Fibroblast of skin of right quadriceps (primary cell): ENCODE measurements at places on chromosomes 1 and 21.

DNA sequence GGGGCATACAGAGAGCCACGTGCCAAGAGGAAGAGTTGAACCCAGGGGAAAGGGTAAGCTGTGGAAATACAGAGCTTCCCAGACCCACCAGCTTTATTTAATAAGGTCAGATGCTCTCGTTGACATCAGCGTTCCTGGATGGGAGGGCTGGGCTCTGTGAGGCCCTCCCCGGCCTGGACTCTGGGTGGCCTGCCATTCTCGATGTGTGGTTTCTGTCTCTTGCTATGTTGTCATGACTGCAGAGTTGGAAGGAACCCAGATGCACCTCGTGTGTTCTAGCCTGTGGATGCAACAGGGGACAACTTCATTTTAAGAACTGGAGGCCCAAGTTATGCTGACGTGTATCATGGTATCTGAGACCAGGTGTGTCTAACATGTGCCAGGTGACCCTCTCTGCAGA is 101.7 kb downstream of the PCBP3 start:
- no peak for DNase-seq

DNA sequence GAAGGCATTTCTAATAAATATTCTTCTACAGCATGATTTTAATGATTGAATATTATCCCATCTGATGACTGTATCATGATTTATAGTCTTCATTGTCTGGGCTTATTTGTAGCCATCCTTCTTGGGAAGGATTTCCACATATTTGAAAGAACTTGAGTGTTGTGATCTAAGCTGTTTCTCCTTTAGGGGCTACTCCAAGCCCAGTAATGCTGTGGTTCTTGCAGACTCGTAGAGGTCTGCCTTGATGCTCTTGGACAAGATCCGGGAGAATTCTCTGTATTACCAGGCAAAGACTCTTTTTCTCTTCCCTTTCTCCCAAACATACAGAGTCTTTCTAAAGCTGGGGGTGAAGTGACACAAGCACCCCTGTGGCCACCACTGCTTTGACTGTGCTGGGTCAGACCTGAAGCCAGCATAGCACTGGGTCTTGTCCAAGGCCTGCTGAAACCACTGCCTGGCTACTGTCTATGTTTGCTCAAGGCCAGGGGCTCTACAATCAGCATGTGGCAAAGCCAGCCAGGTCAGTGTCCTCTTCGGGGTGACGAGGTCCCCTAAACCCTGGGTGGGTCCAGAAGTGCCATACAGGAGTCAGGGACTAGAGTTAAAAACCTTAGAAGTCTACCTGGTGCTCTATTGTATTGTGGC is 107.4 kb downstream of the GIPC2 start:
- DNase-seq: no peak

DNA sequence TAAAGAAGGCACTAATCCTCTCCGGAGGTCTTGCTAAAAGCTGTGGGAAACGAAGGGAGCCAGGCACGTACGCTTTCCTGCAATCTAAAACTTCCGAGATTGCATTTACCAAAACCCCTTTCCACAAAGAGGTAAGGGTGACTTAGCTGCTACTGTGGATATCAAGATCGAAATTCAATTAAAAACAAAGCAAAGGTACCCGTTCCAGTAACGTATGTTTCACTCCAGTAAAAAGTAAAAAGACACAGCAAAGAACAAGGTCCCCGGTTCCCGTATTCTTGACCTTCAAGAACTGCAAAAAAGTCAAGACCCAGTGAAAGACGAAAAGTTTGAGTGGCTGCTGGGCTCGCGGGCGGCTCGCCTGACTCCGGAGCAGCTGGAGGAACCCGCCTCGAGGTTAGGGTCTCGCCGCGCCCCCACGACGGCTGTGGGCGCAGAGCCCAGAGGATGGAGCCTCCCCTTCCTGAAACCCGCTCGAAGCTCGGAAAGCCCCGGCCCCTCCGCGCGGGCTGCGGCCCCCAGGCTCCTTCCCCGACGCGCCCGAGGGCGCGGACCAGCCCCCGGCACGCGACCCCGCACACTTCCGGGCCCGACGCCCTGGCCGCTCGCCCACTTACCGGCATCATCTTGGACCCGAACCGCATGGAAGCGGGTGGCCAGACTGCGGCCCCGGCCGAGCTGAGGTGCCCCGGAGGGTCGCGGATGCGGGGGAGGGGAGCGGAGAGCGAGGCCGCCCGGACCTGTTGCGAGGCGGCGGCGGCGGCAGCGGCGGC is 524 bp downstream of the TP53BP2 start:
- peak; percentile 58 for DNase-seq

- peak; percentile 60 for DNase-seq
Observed at GRCh38 chr1:182786223-182786994, 3.2 kb upstream of the NPL start.

- peak; percentile 11 for DNase-seq
Observed at GRCh38 chr1:14689996-14690615, 91.6 kb downstream of the KAZN start.

- DNase-seq: no peak
Observed at GRCh38 chr21:38363693-38364092, 106.9 kb downstream of the KCNJ15 start.

DNA sequence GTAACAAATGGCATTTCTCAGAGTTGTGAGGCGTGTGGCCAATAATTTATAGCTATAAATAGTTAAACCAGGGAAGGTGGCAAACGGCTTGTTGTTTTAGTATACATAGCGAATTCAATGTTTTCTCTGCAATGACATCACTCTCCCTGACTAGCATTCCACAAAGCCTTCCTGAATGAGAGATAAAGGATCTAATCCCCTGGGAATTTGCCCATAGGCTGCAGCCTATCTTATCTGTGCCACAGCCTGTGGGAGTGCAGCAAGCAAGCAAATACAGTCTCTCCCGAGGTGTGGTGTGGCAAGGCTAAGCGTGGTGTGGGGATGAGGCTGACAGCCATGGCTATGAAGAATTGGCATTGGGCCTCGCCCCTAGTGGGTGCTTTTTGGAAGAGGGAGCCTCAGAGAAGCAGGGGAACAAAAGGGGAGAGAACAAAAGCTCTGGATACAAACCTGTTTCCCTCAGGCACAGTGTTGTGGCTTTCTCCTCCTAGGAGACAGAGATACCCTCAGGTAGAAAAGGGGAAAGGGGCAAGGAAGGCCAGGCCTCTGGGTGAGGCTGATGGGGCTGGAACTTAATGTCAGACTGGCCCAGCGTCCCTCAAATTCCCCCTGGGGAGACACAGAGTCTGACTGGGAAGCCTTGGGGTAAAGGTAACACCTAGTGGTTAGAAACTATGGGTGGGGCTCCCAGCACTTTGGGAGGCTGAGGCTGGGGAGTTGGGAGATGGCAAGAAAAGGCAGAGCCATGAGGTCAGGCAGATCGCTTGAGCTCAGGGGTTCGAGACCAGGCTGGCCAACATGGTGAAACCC is 8.9 kb downstream of the TAGLN2 start:
- peak; percentile 92 for DNase-seq

DNA sequence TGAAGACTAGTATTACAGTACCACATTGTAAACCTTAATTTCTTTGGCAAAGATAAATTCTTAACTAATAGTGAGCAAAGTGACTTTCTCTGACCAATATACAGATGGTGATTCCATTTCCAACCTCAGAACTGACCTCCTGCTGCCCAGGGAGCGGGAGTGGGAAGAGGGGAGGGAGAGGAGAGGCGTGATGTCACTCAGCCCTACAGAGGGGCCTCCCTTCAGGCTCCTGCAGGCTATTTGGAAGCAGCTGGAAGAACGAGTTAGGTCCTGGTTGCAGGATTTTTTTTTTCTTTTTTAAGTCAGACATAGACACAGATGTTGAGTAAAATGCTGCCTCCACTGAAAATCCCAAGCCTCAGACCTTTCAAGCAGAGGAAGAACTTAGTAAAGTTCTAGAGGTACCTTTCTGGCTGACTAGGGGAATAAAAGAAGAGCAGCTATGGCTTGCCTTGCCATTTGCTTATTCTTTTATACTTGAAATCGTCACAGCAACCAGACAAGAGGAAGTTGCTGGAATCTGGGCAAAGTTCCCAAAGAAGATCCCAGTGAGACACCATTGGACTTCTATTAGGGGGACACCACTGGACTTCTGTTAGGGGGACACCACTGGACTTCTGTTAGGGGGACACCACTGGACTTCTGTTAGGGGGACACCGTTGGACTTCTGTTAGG is 54.5 kb downstream of the EXO1 start:
- DNase-seq: peak; percentile 20

DNA sequence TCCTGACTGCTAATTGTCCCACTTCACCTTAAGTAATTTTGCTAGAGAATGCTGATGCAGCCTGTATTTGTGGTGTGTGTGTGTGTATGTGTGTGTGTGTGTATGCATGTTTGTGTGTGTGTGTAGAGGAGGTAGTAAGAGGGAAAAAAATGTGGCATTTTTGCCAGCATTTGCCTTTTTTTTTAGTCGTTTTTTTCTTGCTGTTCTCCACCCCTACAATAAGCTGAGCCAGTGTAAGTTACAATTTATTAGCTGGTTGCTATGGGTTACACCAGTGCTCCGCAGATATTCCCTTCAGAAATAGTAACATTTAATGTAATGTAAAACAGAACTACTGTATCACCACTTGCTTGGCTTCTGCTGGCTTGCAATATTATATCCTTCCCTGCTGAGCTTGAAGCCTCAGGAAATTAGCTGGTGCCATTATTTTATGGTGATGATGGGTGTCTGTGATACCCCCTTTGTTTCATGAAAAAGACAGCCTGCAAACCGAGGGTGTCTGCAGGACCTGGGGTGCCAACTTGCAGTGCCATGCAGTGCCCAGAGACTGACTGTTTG is 23.4 kb upstream of the IGSF3 start:
- peak; percentile 31 for DNase-seq

GRCh38 chr1:230074270-230074669 is 7.2 kb downstream of the GALNT2 start:
- DNase-seq: no peak

DNA sequence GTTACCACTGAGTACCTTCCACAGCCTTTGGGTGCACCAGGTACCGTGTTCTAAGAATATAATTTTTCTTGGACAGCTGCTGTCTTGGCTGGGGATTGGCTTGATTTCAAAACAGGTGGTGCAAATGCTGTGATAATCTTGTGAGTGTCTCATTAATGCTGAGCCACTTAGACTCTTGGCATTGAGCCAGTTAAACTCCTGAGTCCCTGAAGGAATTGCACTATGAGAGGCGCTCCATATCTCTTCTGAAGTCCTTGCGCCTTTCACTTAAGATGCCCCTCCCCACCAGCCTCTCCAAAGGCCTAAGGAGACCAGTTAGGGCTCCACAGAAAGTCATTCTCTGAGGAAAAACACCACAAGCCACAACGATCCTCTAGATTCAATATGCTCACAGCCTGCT is 51.0 kb downstream of the BACH1 start:
- DNase-seq: no peak

- DNase-seq: no peak
Observed at GRCh38 chr1:225435487-225435886, 7.6 kb upstream of the LBR start.

DNA sequence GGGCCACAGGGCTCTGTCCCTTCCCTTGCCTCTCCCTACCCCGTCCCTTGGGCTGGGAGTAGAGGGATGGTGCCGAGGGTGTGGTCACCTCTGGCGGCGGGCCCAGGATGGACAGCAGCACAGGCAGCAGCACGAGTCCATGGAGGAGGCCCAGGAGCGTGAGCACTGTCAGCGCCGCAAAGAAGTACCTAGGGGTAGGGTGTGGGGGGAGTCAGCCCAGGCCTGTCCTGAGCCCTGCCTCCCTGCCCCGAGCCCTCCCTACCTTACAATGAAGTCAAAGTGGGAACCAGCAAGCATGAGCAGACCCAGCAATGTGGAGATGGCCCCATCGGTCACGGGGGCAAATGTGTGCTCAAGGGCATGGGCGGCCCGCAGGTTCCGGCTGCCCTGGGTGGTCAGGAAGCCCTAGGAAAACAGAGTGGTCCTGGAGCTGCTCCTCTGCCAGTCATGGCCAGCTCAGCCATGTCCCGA is 14.7 kb downstream of the BTBD19 start:
- DNase-seq: no peak

DNA sequence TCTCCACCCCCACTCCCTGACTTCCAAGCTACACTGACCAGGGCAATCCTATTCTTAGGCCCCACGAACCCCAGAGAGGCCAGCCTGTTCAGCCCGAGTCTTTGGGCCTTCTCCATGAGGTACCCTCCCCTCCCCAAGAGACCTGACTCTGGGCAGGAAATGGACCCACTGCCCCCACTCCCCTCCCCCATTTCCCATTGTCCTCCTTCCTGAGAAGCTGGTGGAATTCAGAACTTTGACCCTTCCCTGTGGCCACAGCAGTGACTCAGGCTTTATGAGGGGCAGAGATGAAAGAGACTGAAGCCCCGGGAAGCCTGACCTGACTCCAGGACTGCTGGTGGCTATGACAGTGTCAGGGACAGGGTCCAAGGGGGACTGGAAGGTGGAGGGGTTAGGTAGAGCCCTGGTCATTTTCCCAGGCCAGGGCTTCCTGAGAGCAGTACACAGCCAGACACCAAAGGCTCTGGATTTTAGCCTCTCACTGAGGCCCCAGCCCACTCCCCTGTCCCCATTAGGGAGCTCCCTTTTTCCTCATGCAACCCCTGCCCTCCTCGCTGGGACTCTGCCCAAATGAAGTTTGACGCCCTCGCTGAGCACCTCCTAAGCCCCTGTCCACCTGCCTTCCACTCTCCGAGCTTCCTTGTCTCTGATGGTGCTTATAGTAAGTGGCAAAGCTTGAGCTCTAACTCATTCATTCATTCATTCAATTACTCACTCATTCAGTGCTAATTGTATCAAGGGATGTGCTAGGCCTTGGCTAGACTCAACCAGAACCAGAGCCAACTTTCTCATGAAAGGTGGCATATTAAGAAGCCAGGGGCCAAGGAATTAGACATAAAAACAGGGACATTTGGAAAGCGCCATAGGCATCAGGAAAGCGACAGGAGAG is 3.0 kb downstream of the CRYBG2 start:
- no peak for DNase-seq

- DNase-seq: peak; percentile 14
Observed at GRCh38 chr21:41170442-41170841, 2.5 kb downstream of the BACE2 start.

DNA sequence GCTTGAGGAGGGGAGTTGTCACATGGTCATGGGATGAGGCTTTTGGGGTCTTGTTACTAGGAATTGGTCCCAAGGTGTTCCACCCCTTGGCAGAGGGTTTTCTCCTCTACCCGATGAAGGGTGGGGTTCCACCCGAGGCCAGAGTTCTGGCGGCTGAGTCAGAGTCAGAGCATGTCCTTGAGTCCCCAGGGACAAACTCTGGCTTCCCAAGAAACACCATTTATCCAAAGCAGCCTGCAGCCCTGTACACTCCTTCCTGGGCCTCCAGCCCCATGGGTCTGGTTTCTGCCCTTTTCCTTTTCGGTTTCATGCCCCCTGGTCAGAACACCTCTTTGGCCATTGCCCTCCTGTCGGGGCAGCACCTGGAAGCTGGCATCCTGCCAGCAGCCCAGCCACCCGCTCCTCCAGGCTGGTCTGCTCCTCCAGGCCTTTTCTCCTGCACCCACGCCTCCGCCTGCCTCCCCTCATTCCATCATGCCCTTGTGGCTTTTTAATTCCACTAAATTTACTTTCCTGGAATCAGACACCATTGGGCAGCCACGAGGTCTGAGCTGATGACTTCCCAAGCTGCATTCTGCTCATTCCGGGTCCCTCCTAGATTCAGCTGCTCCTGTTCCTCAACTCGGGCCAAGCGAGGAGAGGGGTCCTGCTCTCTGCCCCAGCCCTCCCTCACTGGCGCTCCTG is 301.7 kb upstream of the VAMP3 start:
- DNase-seq: peak; percentile 81

GRCh38 chr1:49397086-49397485 is 620.4 kb upstream of the BEND5 start:
- no peak for DNase-seq
